ENCODE measurements at places on chromosomes 7 and 10.

- peak; percentile 52 for DNase-seq
Measured at GRCh38 chr7:102912742-102913141, at the start of gene LRRC17. Gene LRRC17, plus strand, starts transcription at chr7:102913000. Its CDS starts 20,914 bp downstream, at chr7:102933914.

- no peak for DNase-seq
Measured at GRCh38 chr10:53111529-53111928, 338.9 kb upstream of the MBL2 start.

GRCh38 chr7:136336932-136337331, 359.8 kb upstream of the MTPN start:
- DNase-seq = no peak

DNA sequence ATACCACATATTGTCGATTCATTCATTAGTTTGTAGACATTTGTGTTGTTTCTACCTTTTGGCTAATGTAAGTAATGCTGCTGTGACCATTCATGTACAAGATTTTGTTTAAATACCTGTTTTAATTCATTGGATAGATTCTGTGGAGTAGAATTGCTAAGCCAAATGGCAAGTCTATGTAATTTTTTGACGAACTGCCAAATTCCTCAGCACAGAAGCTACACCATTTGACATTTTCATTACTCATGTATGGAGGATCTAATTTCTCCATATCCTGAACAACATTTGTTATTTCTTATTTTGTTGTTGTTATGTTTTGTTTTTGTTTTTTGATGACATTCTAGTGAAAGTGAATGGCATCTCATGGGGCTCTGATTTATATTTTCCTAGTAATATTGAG, 1351.3 kb upstream of the SORCS1 start:
- no peak for DNase-seq

DNA sequence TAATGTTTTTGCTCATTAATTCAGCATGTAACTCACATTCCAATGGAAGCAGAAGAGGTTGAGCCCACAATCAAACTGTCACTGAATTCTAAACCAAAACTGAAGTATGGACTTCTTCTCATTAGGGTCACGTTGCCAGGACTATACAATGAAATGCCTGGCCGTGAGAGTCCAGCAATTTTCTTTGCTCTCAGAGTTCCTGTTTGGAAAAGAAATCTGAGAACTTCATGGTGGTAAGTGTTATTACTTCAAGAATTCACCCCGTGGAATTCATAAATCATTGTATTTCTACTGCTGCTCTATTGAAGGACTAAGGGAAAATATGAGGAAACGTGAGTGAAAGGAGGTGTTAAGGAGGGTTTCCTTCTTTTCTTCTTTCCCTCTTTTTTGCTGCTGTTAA, 441.8 kb upstream of the AKR1E2 start:
- DNase-seq = peak; percentile 12

DNA sequence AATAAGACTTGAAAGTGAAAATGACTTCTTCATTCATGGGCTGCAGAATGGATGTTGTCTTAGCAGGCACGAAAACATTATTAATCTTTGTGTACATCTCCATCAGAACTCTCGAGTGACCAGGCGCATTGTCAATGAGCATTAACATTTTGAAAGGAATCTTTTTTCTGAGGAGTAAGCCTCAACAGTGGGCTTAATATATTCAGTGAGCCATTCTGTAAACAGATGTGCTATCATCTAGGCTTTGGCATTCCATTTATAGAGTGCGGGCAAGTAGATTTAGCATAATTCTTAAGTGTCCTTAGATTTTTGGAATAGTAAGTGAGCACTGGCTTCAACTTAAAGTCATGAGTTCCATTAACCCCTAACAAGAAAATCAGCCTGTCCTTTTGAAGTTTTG, 33.1 kb downstream of the PTTG1IP2 start:
- DNase-seq = no peak

DNA sequence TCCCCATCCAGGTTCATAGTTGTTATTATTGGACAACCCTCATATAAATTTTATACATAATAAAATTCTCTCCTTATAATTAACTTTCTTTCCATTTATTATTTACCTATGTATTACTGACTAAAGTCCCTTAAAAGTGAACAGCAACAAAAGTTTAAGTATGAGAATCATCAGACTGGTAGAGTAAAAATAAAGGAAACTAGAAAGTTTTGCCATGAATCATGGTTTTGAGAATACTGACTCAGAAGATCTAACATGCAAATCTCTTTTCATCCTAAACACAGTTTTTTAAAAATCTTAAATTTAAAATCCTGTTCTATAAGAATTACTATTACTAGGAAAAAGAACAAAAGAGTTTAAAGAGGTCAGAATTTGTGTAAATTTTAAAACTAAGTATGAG, 32.1 kb downstream of the HERC4 start:
- DNase-seq = no peak

DNA sequence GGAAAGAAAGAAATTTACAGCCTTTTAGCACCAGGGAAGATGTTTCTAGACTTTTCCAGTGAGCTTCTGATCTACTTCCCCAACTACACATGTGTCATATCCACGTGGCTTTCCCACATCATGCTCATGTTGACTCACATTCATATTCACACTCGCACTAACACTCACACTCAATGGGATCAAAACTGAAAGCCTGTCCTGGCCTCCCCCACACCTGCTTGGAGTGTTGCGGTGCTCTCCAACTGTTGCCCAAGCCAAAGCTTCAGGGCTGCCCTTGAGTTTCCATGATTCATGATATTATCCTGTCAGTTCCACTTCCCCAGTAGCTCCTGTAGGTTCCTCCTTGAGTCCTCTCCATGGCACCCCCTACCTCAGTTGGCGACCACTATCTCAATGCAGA, 444.4 kb downstream of the GATA3 start:
- DNase-seq = no peak

DNA sequence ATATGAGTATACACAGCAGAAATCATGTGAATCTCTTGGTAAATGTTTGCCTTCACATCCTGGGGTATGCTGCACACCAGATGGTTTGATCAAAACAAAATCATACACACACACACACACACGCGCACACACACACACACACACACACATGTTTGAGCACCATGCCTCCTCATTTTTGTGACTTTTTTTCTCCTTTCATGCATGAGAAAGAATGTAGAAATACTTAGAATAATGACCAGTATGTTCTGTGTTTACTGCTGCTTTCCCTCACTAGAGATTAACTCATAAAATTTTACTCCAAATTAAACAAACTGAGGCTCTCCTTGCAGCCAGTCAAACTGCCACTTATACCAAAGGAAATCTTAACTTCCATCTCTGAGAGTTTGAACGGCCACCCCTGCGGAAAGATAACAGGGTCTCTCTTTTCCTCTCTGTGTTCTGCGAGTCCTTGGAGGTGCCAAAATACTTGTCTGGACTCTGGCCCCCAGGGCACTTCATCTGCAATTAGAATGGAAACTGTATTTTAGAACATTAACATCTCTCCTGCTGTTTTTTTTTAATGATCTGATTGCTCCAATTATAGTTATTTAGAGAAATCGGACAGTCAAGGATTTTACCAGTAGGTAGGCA, 320.8 kb upstream of the NFE2L3 start:
- DNase-seq = no peak

DNA sequence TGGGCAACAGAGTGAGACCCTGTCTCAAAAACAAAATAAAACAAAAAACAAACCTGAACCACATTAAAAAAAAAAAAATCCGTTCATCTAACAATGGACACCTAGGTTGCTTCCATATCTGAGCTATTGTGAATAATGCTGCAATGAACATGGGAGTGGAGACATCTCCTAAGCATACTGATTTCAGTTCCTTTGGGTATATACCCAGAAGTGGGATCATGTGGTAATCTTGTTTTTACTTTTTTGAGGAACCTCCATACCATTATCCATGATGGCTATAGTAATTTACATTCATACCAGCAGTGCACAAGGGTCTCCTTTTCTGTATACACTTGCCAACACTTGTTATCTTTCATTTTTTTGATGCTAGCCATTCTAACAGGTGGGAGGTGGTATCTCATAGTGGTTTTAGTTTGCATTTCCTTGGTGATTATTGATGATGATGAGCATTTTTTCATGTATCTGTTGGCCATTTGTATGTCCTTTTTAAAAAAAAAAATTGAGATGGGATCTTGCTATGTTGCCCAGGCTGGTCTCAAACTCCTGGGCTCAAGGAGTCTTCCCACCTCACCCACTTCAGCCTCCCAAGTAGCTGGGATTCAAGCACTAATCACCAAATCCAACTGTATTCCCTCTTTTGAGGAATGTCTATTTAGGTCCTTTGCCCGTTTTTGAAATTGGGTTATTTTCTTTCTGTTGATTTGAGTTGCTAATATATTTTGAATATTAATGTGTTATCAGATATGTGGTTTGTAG, 17.5 kb downstream of the CDK13 start:
- no peak for DNase-seq

- no peak for DNase-seq
Measured at GRCh38 chr10:8298896-8299570, 244.5 kb downstream of the GATA3 start.

GRCh38 chr10:71029411-71029892, 141.1 kb upstream of the PCBD1 start:
- DNase-seq = no peak

DNA sequence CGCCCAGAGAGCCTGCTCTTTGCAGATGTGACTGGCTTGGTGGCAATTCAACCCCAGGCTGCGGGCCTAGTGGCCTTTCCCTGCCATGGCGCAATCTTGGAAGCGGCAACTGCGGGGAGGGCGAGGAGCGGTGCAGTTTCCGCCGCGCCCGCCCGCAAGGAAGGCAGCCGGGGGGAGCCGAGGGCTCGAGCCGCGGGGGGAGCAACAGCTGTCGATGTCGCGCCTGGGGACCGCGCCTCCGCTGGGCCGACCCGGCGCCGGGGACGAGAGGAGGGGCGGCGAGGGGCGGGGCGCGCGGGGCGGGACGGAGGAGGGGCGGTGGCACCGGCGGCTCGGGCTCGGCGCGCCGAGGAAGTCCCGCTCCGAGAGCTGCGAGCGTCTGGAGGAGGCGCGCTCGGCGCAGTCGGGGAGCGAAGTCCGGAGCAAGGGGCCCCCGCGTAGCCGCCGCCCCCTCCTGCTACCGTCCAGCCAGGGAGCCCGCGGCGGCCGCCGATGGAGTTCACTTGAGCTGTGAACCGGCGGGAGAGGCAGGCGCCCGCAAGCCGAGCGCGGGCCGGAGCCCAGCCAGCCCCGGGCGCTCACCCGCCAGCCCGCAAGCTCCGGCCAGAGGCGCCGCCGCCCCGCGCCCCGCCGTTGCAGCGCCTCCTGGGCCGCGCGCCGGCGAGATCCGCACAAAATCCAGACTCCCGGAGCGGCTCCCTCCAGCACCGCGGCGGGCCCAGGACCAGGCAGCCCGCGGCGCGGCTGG, 438.1 kb upstream of the GALNT17 start:
- peak; percentile 81 for DNase-seq

DNA sequence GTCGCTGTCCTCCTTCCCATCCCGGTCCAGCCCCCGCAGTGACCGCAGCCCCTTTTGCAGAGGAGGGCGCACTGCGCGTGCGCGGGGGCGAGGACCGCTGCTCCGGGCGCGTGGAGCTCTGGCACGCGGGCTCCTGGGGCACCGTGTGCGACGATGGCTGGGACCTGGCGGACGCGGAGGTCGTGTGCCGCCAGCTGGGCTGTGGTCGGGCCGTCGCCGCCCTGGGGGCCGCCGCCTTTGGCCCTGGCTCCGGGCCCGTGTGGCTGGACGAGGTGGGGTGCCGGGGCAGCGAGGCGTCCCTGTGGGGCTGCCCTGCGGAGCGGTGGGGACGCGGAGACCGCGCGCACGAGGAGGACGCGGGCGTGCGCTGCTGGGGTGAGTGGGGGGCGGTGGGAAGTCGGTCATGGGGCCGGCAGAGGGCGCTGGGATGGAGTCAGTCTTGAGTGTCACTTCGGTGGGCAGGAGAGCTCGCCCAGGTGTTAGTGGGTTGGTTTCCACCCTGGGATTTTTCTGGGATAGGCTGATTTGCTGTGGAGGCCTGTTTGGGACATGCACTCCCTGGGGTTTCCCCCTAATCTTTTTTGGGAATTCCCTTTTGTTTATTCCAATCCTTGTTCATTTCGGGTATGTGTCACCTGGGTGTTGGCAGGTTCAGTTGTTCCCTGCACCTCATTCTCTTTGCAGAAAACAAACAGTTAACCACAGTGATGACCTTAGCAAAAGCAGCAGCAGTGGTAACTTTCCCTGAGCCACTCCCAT, 11.6 kb downstream of the SCART1 start:
- DNase-seq = no peak

DNA sequence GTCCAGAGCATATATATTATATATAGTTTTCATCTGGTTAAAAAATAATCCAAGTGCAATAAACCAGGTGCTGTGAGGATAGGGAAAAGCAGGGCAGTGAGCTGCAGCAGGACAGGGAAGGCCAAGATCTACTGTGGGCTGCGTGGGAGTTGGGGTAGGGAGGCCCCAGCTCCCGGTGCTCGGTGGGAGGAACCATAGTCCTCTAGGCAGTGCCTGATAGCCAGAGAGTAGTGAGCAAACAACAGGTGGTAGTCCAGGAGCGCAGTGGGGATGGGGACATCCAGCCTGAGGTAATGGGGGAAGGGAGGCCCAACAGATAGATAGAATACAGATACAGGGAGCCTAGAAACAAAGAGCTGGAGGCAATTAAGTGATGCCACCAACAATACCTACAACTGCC, 4.1 kb upstream of the BMPR1A start:
- DNase-seq = no peak

GRCh38 chr7:88358526-88358838, 51.8 kb upstream of the STEAP4 start:
- DNase-seq = no peak

GRCh38 chr10:71374481-71375233, 22.1 kb upstream of the CDH23 start:
- no peak for DNase-seq

DNA sequence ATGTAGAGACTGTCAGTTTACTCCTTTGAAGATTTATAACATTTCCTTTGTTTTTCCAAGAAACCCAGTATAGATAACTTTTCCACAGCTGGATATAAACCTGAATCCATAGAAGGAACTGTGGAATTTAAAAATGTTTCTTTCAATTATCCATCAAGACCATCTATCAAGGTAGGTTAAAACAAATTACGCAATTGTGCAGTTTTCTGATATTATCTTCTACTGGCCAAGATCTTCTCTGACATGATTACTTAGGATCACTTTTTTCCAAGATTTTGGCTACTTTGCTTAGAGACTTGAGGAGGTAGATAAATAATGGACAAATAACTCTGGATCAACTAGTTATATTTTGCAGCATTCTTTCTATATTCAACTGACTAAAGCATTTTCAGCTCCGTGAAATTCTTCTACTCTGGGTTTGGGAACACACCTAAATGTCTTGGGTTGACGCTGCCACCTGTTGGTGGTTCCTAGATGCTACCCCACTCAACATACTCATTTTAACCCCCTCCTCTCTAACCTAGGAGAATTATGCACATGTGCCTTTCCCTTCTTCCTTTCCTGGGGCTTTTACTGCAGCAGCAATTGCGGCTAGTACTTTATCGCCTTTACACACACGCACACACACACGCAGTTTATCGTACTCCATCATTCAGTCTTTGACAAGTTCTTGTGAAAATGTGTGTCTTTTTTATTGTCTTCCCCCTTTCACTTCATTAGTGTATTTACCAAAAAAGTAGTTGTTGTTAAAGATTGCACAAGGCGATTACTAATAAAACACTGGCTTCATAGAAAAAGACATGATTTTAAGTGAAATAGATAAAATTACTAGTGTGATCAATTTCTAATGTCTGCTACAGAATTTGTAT, 32.7 kb downstream of the ABCB5 start:
- no peak for DNase-seq
